ENCODE measurements at places on chromosomes 16 and 17.
A peak's percentile ranks its signal among the peaks of the same experiment; 100 is the strongest.

DNA sequence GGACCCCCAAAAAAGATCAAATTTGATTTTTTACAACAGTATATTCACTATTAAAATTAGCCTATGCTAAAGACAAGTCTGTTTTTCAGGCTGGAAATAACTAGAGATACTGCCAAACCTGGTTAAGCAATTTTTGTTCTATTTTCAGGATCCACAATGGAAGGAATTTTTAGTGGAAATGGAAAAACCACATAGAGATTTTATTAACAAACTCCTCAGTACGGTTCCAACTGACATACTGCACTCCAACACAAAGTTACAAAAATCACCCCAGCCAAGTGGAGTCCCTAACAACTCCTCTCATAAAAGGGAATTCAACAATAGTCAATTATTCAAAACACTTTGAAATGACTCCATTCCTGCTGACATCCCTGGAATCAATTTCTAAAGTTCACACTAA, 101.6 kb upstream of the TOB1 start:
- DNase-seq: no peak

DNA sequence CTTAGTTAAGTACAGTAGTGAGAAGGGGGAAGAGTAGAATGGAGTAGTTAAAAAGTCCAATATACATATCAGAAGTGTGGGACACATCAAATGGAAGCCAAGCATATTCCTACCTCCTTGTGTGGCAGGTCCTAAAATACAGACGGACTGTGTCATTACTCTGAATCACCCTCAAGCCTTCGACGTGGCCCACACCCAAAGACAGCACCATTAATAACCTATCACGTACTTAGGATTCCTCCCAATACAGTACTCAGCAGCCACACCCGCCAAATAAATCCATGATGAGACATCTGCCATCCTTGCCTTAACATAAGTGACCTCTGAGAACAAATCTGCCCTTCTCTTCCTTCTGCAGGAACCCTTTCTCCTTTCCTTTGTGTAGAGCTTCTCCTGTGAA, 38.9 kb downstream of the UBE2G1 start:
- no peak for DNase-seq

DNA sequence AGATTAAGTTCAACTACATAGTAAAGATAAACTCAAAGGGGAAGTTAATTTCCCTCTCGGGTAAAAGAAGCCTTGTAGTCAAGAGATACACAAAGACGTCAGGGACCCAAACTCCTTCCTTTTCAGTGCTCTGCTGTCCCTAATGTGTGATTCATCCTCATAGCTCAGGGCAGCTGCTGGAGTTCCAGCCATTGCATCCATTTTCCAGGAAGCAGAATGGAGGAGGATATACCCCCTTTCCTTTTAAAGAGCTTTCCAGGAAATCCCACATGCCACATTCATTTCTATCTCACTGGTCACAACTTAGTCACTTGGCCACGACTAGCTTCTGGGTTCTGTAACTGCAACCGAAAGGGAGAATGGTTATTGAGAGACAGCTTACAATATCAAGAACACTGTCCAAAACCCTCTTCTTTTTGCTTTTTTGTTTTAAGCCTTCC, 95.3 kb downstream of the SOCS1 start:
- no peak for DNase-seq

GRCh38 chr17:58121925-58122324, 26.3 kb upstream of the OR4D1 start:
- DNase-seq: peak; percentile 5

GRCh38 chr17:74607221-74607620, 15.1 kb upstream of the CD300LD start:
- DNase-seq: no peak

GRCh38 chr16:23858542-23858941, 22.8 kb downstream of the PRKCB start:
- no peak for DNase-seq

- no peak for DNase-seq
These were observed at the start of gene GGT6 for GRCh38 chr17:4560421-4560820. Gene GGT6 (minus strand): TSS chr17:4560577. CDS start chr17:4560521, 56 bp downstream.

Measured in stimulated activated CD8-positive, alpha-beta memory T cell treated with anti-CD3 and anti-CD28 coated beads, Interleukin-7, amount 100 ng/mL, for 1 hour (primary cell).